ENCODE measurements at places on chromosomes 5 and 9.

DNA sequence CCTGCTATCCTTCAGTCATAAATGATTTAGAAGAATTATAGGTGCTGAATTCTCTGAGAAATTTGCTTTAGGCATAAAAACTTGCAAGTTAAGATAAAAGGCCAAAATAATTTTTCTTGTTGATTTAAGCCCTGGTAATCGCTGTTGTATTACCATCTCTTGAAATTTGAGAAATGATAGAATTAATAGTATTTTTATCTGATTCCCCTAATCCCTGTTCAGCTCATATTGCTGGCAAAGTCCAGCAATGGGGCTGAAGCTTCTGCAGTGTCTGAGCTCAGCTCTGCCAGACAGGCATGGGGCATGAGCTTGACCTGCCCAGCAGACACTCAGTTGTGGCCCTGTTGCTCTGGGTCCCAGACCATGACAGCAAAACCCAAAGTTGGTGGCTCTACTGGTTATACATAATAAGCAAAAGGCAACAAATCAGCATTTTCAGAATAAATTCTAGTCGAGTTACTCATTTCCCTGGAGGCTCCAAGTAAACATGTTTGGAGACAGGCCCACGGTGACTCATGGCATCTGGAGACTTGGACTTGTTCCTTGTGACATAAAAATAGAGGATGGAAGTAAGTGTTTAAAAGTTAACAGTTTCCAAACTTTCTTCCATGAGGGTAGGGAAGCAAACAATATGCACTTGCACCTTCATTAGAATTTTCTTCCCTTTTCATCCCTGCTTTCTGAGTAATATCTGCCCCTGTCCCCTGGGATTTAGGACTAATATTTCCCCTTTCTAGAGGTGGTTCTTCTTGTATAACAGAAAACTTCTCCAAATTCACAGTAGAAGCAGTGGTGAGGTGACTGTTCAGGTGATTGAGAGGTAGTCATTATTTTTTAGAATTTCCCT lies 60.2 kb upstream of the SLC2A8 start:
- peak; percentile 97 for DNase-seq

GRCh38 chr5:3198074-3198449 lies 397.6 kb upstream of the IRX1 start:
- DNase-seq = no peak

GRCh38 chr5:23823521-23823920 lies 316.1 kb downstream of the PRDM9 start:
- no peak for DNase-seq

DNA sequence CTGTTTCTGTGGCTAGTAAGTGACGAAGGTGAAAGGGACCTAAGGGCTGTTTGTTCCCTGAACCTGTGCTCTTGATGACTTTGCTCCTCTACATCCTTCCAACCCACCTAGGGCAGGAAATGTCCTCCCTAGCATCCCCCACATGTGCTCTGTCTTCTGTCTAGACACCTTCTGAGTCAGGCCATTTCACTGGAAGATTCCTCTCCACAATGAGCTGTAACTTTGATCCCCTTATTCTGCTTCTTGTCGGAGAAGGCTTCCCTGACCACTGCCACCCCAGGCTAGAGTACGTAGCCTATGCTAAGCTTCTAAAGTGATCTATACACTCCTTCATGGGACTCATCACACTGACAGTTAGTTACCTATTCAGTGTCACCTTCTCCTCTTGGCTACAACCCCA lies 21.7 kb downstream of the SPAAR start:
- DNase-seq = no peak

DNA sequence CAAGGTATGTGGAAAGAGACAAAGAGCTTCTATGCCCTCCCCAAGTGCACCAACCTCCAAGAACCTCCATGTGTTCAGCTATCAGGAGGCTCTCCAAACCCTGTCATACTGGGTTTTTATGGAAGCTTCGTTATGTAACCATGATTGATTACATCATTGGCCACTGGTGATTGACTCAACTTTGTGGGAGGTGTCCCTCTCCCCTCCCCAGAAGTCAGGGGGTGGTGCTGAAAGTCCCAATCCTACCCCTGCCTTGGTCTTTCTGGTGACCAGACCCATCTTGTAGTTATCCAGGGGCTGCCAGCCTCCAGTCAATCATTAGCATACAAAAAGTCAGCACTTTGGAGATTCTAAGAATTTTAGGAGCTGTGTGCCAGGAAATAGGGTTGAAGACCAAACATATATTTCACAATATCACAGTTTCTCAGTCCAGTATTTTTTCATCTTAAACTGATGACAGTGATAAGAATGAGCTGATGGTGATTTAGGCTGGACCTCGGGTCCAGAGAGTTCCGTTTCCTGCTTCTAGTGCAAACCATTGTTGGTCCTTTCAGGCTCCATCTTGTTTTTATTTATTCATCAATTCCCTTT lies 27.3 kb upstream of the FANCC start:
- DNase-seq = no peak

GRCh38 chr5:173739741-173740140 lies 123.3 kb upstream of the BOD1 start:
- no peak for DNase-seq

GRCh38 chr5:20656262-20656661 lies 668.3 kb upstream of the CDH18 start:
- DNase-seq = no peak

DNA sequence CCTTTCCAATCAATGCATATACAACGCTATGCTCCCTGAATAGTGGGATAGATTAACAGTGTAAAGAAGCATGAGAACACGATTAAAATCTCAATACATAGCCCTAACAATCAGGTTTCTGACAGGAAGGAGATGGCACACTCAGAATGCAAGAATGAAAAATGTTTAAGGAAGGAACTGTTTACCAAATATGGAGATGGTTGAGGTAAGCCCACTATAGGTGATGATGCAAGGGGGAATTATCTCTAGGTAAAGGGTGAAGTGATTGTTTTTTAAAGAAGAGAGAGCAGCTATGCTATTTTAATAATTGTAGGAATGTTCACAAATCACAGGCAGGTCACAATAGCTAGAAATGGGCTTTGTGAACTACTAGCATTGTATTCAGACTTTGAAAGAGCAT lies 302.4 kb downstream of the CHSY3 start:
- no peak for DNase-seq

- DNase-seq = no peak
These were observed 33.3 kb downstream of the TDRD7 start for GRCh38 chr9:97445119-97445701.

GRCh38 chr5:169081000-169081724 lies 219.8 kb downstream of the SLIT3 start:
- DNase-seq = no peak

- DNase-seq = no peak
These were observed 62.0 kb upstream of the RNF130 start for GRCh38 chr5:180133551-180133950.

DNA sequence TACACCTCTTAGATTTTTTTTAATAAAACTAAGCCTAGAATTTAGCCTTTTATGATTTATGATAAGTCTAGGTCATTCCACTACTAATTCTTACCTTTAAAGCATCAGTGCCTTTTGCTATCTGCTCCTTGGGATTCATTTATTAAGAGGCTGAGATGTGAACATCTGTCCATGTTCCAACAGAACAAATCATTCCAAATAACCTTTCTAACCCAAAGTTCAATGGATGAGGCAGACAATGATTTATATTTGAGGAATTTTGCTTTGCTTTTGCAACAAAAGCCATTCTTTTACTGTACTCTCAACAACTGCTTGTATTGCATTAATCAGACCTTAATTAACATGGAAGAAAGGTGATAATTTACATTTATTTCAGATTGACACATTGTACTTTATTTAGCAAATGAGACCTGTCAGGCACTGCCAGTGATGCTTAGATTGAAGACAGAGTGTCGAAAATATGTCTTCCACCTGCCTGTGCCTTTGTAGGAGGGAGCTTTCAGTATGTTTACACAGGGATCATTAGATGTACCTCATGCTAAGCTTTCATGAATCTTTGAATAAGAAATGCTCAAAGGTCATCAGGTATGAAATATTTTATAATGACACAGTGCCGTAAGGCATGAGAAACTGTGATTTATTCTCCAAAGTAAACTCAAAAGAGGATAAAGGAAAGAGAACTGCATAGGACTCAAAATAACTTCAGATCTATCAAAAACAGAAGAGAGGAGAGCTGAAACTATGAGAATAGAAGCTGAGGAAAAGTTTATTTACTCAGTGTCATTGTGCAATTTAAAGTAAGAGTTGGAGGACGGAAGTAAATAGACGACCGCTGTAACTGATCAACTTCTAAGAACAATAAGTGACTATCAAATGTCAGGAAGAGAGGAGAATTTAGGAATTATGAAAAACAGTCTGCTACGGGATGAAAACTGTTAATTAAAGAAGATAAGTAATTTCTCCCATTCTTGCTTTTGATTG lies 36.7 kb upstream of the IZUMO3 start:
- no peak for DNase-seq

GRCh38 chr5:132271251-132272246 lies 14.1 kb downstream of the PDLIM4 start:
- DNase-seq = no peak

GRCh38 chr9:376115-376514 lies 161.4 kb downstream of the DOCK8 start:
- DNase-seq = no peak

GRCh38 chr5:112866739-112867138 lies 5.7 kb downstream of the SRP19 start:
- no peak for DNase-seq

GRCh38 chr5:72518001-72518683 lies 10.9 kb upstream of the ZNF366 start:
- DNase-seq = no peak

DNA sequence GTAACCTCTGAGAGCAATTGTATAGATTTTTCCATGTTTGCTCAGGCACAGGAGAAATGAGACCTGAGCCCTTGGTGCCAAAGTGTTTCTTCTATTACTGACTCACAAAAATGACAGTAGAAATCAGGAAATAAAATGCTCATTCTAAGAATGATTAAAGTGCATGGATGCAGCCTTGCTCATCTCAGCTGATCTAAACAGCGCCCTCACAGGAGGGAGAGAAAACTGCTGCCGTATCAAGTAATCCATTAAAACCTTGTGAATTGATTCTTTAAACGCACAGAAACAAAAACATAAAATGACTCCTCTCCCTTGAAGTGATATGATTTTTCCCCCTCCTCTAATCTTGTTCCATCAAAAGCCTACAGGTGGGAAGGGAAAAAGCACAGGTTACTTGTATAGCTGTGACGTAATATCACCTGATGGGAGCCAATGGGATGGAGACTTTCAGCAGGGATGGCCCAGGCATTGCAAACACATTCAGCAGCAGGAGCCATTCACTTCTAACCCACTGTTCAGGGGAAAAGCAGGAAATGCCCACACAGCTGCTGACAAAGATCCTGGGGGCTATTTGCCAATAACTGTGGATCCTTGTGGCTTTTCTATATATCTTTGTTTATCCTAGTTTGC lies 76.7 kb downstream of the PLCXD3 start:
- DNase-seq = no peak

GRCh38 chr9:16825331-16825725 lies 45.1 kb downstream of the BNC2 start:
- DNase-seq = peak; percentile 71

DNA sequence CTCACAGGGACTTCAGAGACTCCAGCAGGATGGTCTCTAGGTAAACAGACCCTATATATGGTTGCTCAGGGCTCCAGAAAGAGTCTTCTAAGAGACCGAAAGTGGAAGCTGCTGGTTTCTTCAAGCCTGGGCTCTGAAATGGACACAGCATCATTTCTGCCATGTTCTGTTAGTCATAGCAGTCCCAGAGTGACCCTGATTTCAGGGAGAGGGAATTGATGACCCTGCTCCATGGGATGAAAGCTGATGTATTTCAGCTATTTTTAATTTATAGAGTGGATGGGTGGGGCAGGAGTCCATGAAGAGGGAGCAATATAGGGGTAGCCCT lies 135.3 kb downstream of the FBXL7 start:
- no peak for DNase-seq

GRCh38 chr9:127307802-127308201 lies 43.2 kb downstream of the GARNL3 start:
- DNase-seq = no peak

- DNase-seq = peak; percentile 91
These were observed 7.0 kb upstream of the MGAT1 start for GRCh38 chr5:180809403-180810209.

DNA sequence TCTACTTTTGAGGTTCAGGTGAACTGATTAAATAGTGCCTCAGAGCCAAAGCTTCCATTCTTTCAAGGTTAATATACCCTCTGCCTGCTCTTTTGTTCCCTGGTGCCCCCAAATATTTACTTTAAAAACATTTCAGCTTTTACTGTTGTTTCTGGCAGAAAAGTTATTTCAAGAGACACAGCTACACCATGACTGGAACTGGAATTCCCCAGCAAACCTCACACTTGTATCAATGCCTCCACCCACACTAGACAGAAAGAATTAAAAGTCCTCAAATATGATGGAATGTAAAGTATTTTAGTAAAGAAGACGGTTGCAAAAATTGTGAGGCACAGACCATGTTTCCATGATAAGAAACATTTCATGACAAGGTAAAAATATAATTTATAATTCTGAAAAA lies 720.2 kb upstream of the TYRP1 start:
- DNase-seq = peak; percentile 16

- DNase-seq = peak; percentile 51
These were observed 45.3 kb downstream of the RAPGEF6 start for GRCh38 chr5:131589510-131590348.

DNA sequence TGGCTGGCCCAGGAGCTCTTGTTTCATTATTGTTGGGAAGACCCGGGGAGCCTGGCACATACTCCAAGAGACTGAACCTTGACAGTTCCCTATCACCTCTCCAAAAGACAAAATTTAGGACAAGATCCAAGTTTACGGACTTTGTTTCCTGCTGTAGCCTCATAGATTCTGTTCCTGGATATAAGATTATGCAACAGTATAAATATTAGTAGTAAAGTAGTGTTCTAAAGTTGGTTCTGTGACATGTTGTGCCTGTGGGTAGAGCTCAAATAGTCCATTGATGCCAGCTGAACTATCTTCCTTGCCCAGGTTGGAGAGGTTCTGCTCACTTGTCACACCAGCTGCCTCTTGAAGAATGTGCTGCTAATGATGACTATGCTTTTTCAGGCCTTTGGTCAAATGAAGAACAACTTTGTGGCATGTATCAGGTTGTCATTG lies 430.2 kb downstream of the DMAC1 start:
- DNase-seq = no peak

GRCh38 chr9:106420511-106420944 lies 442.4 kb upstream of the ZNF462 start:
- peak; percentile 91 for DNase-seq

- peak; percentile 28 for DNase-seq
These were observed 117.5 kb upstream of the OR13F1 start for GRCh38 chr9:104386425-104387069.

Data from fibroblast of skin of right biceps (primary cell).